NK-92 treated with Interleukin-12 subunit alpha and Interleukin-12 subunit beta, amount 100 ng/mL, for 24 hours (cell line): ENCODE measurements at places on chromosomes 5 and 9.

DNA sequence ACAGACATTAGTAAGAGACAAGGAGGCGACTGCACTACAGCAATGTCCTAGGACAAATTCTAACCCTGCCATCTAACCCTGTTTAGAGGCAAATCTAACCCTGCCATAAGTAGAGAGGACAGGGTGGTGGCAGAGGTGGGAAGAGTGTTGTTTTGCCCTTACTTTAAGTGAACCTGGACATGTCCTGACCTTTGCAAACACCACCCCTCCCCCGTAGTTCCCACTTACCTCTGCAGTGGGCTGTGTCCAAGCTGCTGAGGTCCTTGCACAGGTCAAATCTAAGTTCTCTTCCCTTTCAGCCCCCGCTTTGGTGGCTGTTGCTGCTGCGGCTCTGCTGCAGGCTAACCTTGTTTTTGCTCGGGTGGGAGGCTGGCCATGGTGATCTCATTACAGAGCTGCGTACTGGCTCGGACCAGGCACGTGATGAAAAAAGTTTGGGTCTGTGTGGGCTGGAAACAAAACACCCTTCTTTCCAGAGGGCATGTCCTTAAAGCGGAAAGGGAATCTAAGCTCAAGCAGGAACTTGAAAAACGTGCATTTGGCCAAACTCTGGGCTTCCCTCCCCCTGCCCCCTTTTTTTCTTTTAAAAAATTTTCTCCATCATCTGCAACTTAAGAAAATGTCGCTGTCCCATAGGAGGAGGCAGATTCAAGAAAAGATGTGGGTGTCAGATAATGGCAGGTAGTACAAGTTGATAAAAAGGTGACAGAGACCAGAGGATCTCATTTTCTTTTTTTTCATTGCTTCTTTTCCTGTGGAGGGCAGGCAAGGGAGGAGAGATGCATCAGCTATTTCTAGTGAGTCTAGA, at the start of gene FAXDC2:
Gene FAXDC2, minus strand, starts transcription at position 349 of the 808 bp plus-strand sequence. CDS start 12,425 bp downstream, outside the sequence.
- no peak for DNase-seq

DNA sequence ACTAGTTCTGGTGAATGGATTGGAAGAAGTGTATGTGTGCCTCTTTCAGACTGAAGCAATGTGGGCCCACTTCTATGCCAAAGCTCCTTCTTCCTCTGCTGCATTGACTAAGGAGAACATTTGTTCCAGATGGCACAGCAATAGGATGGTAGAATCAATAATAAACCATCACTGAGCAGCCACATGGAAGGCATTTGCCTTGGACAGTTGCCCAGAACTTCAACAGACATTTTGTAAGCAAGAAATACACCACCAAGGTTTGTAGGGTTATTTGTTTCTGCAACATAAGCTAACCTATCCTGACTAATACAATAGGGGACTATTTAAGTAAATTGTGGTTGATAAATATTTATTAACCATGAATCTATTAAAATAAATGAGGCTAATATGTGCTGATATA, 37.7 kb upstream of the CSNK1G3 start:
- DNase-seq = no peak

- DNase-seq = no peak
Observed at GRCh38 chr5:112289465-112289864, 129.6 kb downstream of the EPB41L4A start.

- no peak for DNase-seq
Observed at GRCh38 chr9:35470894-35471293, 19.0 kb upstream of the RUSC2 start.
